ENCODE measurements at places on chromosomes 16 and 17. TPM values are rescaled to one million over a fixed set of nuclear protein-coding genes. Genes with fewer than 3 reads are reported as not detected.

- no peak overlapping the region for H3K4me3 ChIP-seq
- H3K27me3 ChIP-seq: no peaks in the 10 kb centered on the region
- H3K27ac ChIP-seq: no peak overlapping the region
- no peaks in the 10 kb centered on the region for H3K36me3 ChIP-seq
Measured at GRCh38 chr17:73030995-73031394, 61.5 kb downstream of the SLC39A11 start.

DNA sequence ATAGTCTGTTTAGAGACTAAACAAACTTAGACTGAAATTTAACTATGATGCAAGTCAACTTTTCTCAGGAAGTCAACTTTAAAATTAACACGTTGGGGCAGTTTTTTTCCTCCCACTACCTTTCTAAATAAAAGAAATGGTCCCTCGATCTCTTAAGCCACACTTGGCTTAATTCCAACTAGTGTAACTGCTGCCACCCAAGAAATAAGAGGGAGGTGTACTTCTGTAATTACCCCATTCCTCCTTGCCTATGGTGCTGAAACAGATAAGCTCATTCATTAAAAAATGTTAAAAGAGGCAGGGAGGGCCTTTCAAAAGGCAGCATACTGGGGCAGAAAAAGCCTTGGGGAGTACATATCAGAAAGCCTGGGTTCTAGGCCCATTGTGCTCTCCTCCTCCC, 59.8 kb downstream of the NCOR1 start:
- no peaks in the 10 kb centered on the region for H3K4me1 ChIP-seq
- no peak for DNase-seq
- no peak overlapping the region for H3K27ac ChIP-seq
- H3K4me3 ChIP-seq: no peak overlapping the region

GRCh38 chr17:69870751-69871199, 204.2 kb upstream of the KCNJ16 start:
- no peak overlapping the region for H3K4me3 ChIP-seq
- H3K27me3 ChIP-seq: no peaks in the 10 kb centered on the region
- no peak for DNase-seq

DNA sequence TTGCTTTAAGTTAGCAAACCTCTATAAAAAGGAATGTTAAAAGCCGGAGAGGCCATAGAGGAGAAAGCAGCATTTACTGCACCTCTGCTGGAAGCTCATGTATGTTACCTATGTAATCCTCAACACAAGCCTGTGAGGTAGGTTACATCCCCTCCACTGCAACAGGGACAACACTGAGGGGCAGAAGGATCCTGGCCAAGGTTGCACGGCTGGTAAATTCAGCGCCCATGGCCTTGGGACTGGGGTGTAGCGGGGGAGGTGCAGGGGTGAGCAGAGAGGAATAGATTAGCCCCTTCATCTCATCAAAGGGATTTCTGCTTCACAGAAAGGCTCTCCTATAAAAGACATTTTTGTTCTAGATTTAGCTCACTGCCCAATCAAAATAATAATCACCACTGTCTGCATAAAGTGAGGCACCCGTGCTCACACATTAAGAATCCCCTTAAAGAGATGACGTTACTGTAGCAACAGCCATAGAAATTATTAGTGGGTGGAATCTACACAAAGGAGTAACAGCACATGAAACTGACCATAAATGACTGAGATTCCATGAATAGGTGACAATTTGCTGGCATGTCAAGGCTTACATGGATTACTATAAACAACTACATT, 3.3 kb downstream of the ZCCHC14 start:
- H3K4me1 ChIP-seq: peaks cover 78% of the 10 kb centered on the region
- H3K36me3 ChIP-seq: no peaks in the 10 kb centered on the region
- no peak overlapping the region for H3K27ac ChIP-seq
- H3K4me3 ChIP-seq: no peak overlapping the region

GRCh38 chr16:55500530-55501011, 8.3 kb upstream of the LPCAT2 start:
- H3K36me3 ChIP-seq: peaks cover 18% of the 10 kb centered on the region
- peak overlapping the region; percentile 40 for H3K27ac ChIP-seq
- H3K4me3 ChIP-seq: no peak overlapping the region
- H3K27me3 ChIP-seq: no peaks in the 10 kb centered on the region
- H3K4me1 ChIP-seq: no peaks in the 10 kb centered on the region

GRCh38 chr16:410516-411178, 9.0 kb downstream of the DECR2 start:
- H3K27ac ChIP-seq: no peak overlapping the region
- DNase-seq: no peak
- H3K4me1 ChIP-seq: no peaks in the 10 kb centered on the region
- no peak overlapping the region for H3K4me3 ChIP-seq
- peaks cover 5% of the 10 kb centered on the region for H3K36me3 ChIP-seq
- H3K27me3 ChIP-seq: no peaks in the 10 kb centered on the region

GRCh38 chr16:83215406-83216001, 588.7 kb downstream of the CDH13 start:
- H3K27ac ChIP-seq: no peak overlapping the region
- H3K36me3 ChIP-seq: no peaks in the 10 kb centered on the region
- no peak overlapping the region for H3K4me3 ChIP-seq
- no peaks in the 10 kb centered on the region for H3K27me3 ChIP-seq

DNA sequence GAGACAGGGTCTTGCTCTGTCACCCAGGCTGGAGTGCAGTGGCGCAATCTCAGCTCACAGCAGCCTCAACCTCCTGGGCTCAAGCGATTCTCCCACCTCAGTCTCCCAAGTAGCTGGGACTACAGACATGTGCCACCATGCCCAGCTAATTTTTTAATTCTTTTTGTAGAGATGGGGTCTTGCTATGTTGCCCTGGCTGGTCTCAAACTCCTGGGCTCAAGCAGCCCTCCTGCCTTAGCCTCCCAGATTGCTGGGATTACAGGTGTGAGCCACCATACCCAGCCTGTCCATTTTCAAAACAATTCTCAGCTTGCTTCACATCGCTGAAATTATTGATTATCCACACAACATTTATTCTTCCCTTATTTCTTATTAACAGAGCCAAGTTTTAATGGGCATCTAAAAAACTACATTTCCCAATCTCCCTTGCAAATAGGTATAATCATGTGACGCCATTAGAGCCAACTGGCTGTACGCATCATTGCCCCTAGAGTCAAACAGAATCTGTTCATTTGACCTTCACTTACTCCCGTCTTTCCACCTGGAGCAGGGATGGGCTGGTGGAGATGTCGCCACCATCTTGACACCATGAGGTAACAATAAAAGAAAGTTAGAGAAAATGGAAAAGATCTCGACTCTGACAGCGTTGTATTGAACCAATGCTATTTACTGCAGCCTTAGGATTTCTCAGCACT, 148.0 kb upstream of the FOXF1 start:
- no peaks in the 10 kb centered on the region for H3K27me3 ChIP-seq
- H3K4me1 ChIP-seq: no peaks in the 10 kb centered on the region
- no peaks in the 10 kb centered on the region for H3K36me3 ChIP-seq
- no peak overlapping the region for H3K4me3 ChIP-seq
- H3K27ac ChIP-seq: no peak overlapping the region
- DNase-seq: no peak

Gene UBE2G1
- 58.5 TPM for total RNA-seq

Gene ATP2A1
- total RNA-seq: not detected

Gene TERB1
- total RNA-seq: not detected

Gene TP53TG3C
- not detected for total RNA-seq
